ENCODE measurements at places on chromosomes 3 and 15. TPM values are rescaled to one million over a fixed set of nuclear protein-coding genes. Genes with fewer than 3 reads are reported as not detected.

Gene NGLY1
- total RNA-seq, result 71.3 TPM

Gene STAB1
- 13.9 TPM for total RNA-seq

Gene CFAP161
- not detected for total RNA-seq

Gene NSMCE3
- total RNA-seq, result 18.2 TPM

Gene CNTN4
- total RNA-seq, result not detected

Gene COL8A1
- not detected for total RNA-seq

Gene MKRN3
- 9.9 TPM for total RNA-seq

Gene GOLGA6D
- not detected for total RNA-seq

Gene ZNF80
- 1.1 TPM for total RNA-seq

Gene CFAP100
- not detected for total RNA-seq

Gene MDFIC2
- not detected for total RNA-seq

Gene SCAANT1
- total RNA-seq, result not detected

Gene NCEH1
- total RNA-seq, result 3.9 TPM

Gene ERC2
- total RNA-seq, result not detected

Gene CSPG5
- 0.20 TPM for total RNA-seq

Gene CACNA1D
- total RNA-seq, result not detected

Gene THPO
- not detected for total RNA-seq

Gene COMMD4
- total RNA-seq, result 33.9 TPM

Gene GRIP2
- not detected for total RNA-seq

Gene CXCR6
- total RNA-seq, result 9.6 TPM

Gene HEG1
- 20.2 TPM for total RNA-seq

Gene XCR1
- not detected for total RNA-seq

Gene CHRM5
- total RNA-seq, result not detected

Gene ZNF35
- total RNA-seq, result 5.2 TPM

Gene CLDN18
- total RNA-seq, result not detected

Gene COL6A6
- total RNA-seq, result not detected

Gene GPR156
- not detected for total RNA-seq

Gene POLQ
- total RNA-seq, result 0.35 TPM

Gene VWA5B2
- total RNA-seq, result not detected

Gene CCNB2
- 0.44 TPM for total RNA-seq

Gene GRK7
- total RNA-seq, result 0.25 TPM

Gene DAPK2
- total RNA-seq, result 2.3 TPM

Gene HRG
- not detected for total RNA-seq

Gene TRAIP
- 6.7 TPM for total RNA-seq

Gene CIDEC
- total RNA-seq, result not detected

Gene WDR73
- total RNA-seq, result 42.5 TPM

Gene CNTN3
- total RNA-seq, result not detected

Gene GOLGA6L7
- not detected for total RNA-seq

Gene CHRD
- not detected for total RNA-seq

Gene KNG1
- total RNA-seq, result not detected

Gene AADACL2
- not detected for total RNA-seq

Gene DLG1
- total RNA-seq, result 92.1 TPM

Gene LYZL4
- not detected for total RNA-seq

Gene WDR93
- total RNA-seq, result not detected

Gene SPTSSB
- total RNA-seq, result not detected

Gene INSYN1
- not detected for total RNA-seq

Gene TMEM158
- not detected for total RNA-seq

Measured in CD4-positive, alpha-beta memory T cell (primary cell).